ENCODE measurements at places on chromosomes 6 and 20.

DNA sequence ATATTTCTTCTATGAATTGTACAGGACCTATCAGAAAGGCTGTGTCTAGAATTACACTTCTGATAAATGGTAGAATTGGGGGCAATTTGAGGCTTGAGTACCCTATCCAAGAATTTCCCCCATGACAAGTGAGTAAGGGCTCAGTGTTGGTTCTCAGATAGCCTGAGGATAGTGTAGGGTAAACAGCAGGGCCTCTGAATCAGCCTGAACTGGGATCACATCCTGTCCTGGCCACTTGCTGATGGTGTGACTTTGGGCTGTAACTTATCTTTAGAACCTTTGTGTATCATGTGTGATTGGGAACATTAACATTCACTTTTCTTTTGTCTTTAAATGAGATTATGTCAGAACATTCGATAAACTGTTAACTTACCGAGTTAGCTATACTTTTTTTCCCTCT, 151.0 kb downstream of the CLIC5 start:
- no peak for DNase-seq

DNA sequence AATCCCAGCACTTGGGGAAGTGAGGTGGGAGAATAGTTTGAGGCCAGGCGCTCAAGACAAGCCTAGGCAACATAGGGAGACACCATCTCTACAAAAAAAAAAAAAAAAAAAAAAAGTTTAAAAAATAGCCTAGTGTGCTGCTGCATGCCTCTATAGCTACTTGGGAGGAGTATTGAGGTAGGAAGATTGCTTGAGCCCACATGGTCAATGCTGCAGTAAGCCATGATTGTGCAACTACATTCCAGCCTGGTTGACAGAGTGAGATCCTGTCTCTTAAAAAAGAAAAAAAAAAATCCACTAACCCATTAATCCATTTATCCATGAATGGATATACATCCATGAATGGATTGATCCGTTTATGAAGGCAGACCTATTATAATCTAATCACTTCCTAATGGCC, 1064.6 kb upstream of the EYS start:
- DNase-seq, result no peak

GRCh38 chr6:158416883-158417759, 104.9 kb downstream of the TULP4 start:
- no peak for DNase-seq

GRCh38 chr6:35170166-35170565, 29.0 kb upstream of the TCP11 start:
- DNase-seq, result no peak
